Stimulated activated CD4-positive, alpha-beta T cell treated with anti-CD3 and anti-CD28 coated beads, TNF-alpha, amount 100 ng/mL, for 24 hours (primary cell): ENCODE measurements at places on chromosomes 3 and 15.

DNA sequence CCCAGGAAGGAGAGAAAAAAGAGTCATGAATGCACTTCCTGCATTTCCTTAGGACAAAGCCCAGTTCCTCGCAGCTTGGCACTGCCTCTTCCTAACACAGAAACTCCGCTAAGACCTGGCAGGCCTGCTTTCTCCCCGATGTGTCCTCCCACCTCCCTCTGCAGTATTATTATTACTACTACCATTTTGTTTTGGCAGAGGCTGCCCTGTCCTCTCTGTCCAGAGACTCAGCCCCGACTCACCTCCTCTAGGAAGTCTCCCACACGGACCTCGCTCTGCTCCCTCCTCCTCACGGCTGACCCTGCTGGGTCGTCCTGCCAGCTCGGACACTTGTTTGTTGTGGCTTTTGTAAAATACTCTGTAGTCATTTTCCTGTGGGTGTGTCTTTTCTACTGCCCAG, 107.2 kb upstream of the HACD2 start:
- DNase-seq = no peak

- no peak for DNase-seq
These were observed 502.9 kb downstream of the PDCD6IP start for GRCh38 chr3:34301313-34301712.

- DNase-seq = no peak
These were observed 74.9 kb upstream of the PPIB start for GRCh38 chr15:64237677-64238076.

GRCh38 chr15:52114261-52115055, 1.9 kb upstream of the BCL2L10 start:
- no peak for DNase-seq

GRCh38 chr3:117285737-117286136, 576.2 kb downstream of the TUSC7 start:
- DNase-seq = no peak

- no peak for DNase-seq
These were observed 21.8 kb downstream of the CCDC32 start for GRCh38 chr15:40543082-40543481.

GRCh38 chr3:156477323-156477722, 77.6 kb downstream of the SSR3 start:
- DNase-seq = no peak

GRCh38 chr3:16789344-16790120, 95.2 kb upstream of the PLCL2 start:
- no peak for DNase-seq

DNA sequence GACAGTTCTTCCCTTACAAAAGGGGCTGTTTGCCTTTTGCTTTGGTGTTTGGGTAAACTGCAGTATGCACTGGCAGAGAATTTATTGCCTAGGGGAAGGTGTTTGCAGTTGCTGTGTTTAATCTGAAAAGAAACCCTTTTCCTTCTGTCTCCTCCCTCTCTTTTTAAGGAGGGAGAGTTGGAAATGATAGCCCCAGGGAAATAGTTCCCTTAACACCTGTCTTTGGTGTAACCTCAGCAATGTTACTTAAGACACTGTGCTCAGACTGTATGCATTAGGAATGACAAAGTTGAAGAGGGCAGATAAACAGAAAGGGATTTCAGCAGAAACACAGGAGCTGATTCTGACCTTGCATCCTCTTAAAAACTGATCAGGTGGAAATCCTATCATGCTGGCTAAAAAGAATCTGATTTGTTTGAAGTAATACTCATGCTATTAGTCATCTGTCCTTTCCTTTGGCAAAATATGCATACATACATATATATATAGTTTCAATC, 125.4 kb downstream of the TP63 start:
- no peak for DNase-seq

GRCh38 chr3:152491922-152492321, 223.2 kb downstream of the MBNL1 start:
- no peak for DNase-seq

- no peak for DNase-seq
These were observed 62.5 kb upstream of the TLE3 start for GRCh38 chr15:70160267-70160666.

DNA sequence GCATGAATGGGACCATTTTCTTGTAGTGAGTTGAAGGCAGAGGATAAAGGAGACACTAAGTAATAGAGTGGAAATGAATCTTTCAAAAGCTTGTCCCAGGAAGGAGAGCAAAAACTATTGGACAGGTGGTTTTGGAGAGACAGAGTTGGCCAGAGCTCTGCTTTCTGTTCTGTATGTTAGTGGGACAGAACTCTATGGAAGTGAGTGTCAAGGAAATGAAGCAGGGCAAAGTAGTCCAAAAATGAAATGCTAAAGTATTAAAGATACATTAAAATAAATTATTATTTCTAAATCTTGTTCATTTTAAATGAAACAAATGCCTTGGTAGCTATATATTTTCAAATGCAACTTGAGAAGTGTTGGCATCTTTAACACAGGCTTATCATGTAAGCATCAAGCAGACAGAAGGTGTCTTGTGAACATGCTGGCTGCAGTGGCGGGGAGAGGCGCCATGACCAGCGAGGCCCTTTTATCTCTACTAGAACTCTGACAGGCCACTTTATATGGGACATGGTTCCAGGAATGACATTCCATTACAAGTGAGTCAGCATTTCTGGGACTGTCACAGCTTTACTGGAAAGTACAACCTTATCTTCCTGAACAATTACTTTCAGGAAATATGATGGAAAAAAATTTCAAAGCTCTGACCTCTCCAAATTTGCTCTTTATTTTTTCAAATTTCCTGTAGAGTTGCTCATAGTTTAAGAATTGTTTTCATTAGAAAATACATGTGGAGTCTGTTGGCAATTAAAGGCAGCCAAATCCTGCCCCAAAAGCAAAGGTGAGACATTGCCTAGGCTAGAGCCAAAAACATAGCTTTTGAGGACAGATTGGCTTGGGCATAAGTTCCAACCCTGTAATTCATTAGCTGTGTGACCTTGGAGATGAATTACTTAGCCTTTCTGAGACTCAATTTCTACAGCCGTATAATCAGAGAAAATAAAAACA, 106.5 kb downstream of the ECT2 start:
- no peak for DNase-seq

DNA sequence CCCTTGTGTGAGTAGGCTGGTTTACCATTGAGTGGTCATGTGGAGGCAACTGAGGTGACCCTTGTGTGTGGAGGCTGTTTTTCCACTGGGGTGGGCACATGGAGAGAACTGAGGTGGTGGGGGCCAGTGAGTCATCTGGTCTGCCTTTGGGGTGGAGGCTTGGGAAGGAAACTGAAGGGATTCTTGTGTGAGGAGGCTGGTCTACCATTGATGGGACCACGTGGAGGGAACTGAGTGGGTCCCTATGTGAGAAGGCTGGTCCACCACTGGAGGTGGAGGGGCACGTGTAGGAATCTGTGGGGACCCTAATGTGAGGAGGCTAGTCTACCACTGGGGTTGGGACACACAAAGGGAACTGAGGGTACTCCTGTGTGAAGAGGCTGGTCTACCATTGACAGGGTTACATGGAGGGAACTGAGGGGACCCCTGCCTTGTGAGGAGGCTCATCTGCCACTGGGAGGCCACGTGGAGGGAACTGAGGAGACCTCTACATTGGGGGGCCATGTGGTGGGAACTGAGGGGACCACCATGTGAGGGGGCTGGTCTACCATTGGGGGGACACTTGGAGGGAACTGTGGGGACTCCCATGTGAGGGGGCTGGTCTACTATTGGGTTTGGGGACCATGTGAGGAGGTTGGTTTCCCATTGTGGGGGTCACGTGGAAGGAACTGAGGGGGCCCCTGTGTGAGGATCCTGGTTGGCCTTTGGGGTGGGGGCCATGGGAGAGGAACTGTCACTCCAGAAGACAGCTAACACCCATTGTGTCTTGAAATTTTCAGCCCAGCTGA, 164.5 kb downstream of the WNT7A start:
- no peak for DNase-seq

- no peak for DNase-seq
These were observed 142.7 kb downstream of the NSMCE3 start for GRCh38 chr15:29126821-29127461.

DNA sequence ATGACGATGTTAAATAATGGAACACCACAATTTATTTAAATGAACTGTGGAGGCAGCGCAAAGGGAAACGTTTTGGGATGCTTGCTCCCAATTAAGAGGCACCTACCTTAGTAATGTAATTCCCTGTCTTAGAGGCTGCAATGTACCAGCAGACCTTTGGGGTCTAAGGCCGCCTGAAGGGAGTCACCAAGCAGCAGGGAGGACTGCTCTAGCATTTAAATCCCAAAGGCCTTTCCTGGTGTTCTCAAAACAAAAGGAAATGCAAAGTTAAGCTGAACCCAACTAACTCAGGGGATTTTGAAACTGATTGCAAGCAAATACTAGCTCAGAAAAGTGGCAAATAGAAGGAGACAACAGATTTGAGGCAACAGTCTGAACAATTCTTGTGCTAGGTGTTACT, 510.8 kb downstream of the GABRG3 start:
- DNase-seq = no peak

- DNase-seq = no peak
These were observed 58.3 kb downstream of the LRIG1 start for GRCh38 chr3:66442254-66443117.

DNA sequence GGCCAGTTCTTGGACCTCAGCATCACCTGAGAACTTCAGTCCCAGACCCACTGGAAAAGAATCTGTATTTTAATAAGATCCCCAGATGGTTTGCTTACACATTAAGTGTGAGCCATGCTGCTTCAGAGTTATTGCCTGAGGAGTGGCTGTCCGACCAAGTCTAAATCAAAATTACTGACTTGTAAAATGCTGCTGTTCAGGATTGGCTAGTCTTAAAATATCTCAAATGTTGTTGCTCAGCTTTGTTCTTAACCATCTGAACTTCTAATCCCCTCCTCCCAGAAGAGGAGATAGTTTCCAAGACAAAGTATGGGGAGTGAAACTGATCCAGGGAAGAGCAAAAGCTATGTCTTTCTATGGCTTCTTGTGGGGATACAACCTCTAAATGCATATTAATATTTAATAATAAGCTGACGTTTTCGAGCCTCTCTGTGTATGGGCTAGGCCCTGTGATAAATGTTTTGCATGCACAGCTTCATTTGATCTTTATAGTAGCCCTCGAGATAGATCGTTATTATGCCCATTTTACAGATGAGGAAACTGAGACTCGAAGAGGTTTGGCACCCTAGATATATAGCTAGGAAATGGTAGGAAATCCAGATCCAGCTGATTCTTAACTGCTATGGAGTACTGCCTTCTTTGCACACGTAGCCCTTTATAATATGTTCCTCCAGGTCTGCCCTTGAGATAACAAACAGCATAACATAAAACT, 52.2 kb downstream of the DNASE1L3 start:
- DNase-seq = no peak

DNA sequence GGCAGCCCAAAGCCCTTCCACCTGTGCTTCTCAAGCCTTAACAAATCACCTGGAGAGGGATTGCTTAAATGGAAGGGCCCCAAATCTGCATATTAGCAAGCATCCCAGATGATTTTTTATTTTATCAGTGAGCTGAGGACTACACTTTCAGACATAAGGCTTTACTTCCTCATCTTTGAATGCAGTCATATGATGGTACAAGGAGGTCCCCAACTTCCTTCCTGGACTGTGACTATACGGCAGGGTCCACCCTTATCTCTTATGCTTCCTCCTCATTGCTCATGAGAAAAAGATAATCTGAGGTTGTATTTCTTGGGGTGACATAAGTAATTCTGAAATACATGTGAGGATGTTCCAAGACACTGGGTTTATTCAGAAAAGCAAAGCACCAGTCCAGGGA, 13.7 kb upstream of the HEG1 start:
- no peak for DNase-seq

GRCh38 chr3:60497902-60498301, 753.4 kb downstream of the FHIT start:
- DNase-seq = no peak

DNA sequence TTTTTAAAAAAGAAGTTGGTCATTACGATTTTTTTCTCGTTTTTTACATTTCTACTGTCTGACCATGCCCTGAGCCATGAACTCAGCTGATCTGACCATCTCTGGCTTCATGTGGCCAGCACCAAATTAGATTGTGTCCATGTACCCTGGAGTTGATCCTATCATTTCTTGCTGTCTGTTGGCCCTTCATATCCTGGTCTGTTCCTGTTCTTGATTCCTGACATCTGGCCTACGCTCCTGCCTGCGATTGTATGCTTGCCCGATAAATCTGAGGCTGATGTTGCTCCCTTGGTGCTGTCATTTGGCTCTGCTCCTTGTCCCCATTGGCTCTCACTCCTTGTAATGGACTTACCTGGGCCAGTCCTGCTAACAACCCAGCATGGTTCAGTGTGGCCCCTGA, 89.8 kb upstream of the IGSF10 start:
- no peak for DNase-seq

DNA sequence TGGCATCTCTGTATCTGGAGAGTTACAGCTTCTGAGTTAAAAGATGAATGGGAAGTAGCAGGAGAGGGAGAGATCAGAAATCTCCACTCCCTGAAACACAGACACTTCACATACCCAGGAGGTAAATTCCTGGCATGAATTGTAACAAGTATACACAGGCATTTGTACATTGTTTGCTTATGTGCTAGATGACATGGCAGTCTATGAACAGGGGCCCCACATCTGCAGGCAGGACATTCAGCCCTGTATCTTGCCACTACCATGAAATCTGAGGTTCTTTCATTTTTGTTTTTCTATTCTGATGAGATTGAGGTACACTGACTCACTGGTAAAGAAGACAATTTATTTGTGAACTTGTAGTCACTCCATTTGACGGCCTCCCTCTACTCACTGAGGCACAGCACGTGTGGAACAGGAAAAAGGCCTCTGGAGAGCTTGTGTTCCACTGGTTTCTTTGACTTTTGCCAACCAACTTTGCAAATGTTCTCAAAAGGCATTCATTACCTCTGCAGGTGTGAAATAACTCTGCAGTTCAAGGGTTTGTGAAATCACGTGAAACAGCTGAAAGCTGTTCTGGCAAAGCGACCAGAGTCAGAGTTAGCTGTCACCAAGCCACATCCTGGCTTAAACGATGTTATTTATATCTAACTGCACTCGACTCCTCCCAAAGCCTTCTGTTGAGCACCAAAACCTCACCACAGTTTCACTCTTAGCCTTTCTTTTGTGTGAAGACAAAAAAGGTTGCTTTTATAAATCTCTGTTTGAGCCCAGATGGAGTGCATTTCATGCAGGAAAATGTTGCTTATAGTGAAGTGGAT, 401.3 kb upstream of the CFAP20DC start:
- DNase-seq = peak; percentile 28

DNA sequence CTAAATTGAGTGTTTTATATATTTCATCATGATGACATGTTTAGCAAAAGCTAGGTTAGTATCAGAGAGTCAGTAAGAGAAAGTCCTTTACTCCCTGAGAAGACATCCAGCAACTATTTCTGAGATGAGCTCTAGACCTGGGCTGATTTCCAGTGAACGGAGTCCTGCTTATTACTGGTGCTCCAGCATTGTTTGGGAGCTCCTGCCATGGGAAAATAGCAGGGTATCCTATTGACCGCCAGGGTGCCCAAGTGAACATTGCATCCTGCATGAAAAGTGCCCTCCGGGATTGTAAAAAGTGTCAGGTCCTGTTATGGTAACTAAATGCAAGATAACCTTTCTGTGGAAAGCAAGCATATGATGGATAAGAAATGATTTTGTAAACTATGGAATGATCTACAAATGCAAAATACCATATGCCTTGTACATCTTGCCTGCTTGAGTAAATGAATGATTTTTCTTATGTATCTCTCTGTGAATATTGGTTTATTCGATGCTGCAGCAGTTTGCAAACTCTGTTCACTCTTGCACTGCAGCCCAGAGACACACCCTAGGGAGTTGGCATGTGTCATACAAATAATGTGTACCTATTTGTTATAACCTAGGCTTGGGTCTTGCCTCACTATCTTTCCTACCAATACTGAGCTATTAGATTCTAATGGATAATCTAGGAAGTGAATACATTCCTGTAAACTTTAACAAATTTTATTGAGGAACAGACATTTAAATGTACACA, 96.7 kb downstream of the IL5RA start:
- no peak for DNase-seq
